ENCODE measurements at places on chromosomes 3 and 15. TPM values are rescaled to one million over a fixed set of nuclear protein-coding genes. Genes with fewer than 3 reads are reported as not detected.

- DNase-seq: no peak
Observed at GRCh38 chr15:101020451-101020850, 101.3 kb downstream of the LRRK1 start.

- DNase-seq: no peak
Observed at GRCh38 chr3:65915477-65915876, 123.2 kb downstream of the MAGI1 start.

DNA sequence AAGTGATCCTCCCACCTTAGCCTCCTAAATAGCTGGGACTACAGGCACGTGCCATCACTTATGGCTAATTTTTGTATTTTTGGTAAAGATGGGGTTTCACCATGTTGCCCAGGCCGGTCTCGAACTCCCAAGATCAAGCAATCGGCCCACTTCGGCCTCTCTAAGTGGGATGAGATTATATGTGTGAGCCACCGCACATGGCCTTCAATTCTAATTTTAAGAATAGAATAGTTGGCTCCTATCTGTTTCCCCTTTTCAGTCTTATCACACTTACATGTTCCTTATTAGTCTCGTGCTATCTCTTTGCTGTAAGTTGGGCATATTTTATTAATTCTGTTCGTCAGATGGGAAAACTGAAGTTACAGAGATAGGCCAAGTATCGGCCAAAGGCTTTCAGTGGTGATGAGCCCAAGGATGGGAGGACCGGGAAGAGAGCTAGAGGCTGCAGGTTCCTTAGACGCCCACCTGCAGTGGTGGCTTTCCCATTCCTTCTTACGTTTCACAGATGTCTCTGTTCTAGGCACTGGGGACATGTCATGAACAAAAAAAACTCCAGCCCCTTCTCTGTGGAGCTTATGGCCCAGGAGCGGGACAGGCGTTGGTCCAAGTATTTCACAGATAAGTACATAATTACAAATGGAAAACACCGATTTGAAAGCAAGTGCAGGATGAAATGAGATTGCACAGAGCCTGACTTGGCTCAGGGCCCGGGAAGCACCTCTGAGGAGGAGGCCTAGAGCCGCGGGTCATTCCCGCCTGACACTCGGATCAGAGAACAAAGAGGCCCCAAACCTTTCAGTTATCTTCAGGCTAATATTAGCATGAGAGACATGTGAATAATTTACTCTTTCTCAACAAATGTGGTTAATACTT lies 91.1 kb upstream of the KLF13 start:
- no peak for DNase-seq

DNA sequence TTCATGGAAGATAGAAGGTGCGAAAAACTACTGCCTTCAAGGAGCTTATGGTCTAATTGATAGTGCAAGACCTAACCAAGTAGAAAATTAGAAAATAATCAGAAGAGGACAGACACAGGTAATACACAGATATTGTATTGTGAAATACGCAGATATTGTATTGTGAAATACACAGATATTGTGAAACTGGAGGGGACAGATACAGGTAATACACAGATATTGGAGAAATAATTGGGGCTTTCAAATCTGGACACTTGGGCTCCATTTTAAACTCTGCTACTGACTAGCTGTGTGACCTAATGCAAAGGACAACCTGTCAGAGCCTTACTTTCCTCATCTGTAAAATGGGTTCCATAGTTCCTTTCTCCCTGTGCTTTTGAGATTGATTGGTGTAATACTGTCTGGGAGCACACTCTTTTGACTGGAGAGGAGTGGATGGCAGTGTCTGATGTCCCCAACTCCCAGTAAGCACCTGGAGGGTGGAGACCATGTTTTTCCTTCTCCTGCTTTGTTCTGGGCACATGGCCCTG lies 272.8 kb downstream of the TLE3 start:
- DNase-seq: no peak

GRCh38 chr3:170171563-170171962 lies 10.0 kb downstream of the PHC3 start:
- no peak for DNase-seq

CLDN11 gene
- total RNA-seq: not detected

POMGNT2 gene
- 10.3 TPM for total RNA-seq

DNA sequence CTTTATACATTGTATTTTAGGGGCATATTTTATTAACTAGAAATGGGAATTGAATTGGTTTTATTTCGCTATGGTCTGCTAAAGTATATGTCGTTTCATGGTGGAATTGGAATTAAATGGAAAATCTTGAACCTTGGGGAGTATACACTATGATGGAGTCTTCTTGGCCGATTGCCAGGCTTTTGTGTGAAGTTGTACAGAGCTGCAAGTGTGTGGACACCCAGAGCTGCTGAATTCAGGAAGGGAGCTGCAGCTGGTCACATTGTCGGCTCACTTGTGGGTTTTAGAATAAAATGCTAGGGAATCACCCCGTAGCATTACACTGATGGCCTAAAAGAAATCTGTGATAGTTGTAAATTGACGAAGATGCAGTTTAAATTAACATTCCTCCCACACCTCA lies 35.1 kb downstream of the USP3 start:
- no peak for DNase-seq

- no peak for DNase-seq
Observed at GRCh38 chr15:40242601-40243000, 3.7 kb downstream of the PAK6 start.

CSPG5 gene
- 0.50 TPM for total RNA-seq

DNA sequence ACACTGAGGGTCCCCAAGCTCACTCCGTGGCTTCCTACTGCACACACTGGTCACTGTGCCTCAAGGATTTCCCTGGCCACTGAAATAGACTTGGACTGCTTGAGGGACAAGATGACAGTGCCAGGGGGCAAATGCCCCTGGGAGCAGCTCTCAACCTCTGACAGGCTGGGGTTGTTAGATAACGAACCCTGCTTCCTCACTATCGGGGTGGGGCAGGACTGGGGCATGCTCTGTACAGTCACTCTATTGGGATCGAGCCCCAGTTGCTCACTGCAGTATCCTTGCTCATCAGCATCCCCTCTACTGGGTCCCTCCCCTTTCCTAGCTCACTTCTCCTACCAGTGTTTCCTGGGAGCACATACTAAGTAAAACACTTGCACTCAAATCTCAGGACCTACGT lies 610.8 kb downstream of the NTRK3 start:
- no peak for DNase-seq

DNA sequence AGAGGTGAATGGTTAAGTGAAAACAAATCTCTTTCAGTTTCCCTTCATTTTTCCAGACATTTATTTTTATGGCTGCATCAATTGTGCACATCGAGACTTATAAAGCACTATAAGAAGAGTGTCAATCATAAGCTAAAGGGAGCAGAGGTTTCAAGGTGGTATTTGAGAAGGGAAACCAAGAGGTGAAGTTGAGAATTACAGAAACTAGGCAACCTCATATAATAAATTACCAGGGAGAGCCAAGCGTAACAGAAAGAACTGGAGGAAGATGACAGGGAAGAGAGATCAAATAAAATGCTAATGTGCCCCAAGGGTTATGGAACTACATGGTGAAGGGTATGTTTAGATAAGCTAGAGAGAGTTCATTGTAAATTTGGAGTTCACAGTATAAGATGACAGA lies 6.3 kb upstream of the CCDC54 start:
- no peak for DNase-seq

GRCh38 chr3:152071315-152071714 lies 197.4 kb upstream of the MBNL1 start:
- DNase-seq: no peak

PIERCE2 gene
- 3.3 TPM for total RNA-seq

CLN6 gene
- 18.7 TPM for total RNA-seq

Data from mammary epithelial cell (primary cell).